ENCODE measurements at places on chromosomes 4 and X.
A peak's percentile ranks its signal among the peaks of the same experiment; 100 is the strongest.

GRCh38 chrX:39261446-39262147, 460.3 kb downstream of the MID1IP1 start:
- DNase-seq: peak; percentile 44

GRCh38 chrX:150365990-150366911, 3.1 kb downstream of the MAMLD1 start:
- peak; percentile 51 for DNase-seq

DNA sequence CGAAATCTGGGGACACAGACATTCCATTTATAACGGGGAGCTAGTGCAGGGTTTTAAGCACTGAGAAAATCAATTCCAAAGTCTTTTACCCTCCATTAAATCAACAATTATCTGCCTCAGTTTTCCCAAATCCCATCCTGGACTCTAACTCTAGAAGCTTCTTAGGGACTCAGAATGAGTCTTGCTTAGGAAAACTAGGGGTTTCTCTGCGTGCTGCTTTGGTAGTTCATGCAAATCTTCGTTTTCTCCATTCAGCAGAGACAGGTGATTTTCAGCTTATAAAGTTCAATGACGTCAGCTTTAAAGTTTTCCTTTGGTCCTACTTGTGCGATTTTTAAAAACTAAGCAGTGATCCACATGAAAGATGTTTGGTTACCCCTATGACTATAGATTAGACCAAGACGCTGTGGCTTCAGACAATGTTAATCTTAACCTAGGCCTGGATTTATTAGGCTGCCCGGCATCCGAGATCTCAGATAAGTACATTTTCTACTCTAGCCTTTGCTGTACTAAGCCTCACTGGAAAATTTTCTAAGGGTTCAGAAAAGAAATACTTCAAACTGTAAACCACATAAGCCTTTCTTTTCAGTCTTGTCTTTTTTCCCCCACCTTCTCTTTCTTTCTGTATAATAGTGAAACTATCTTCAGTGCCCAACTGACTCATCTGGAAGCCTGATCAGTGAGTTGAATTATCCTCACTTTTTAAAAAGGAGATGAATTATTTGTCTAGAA, 121.4 kb upstream of the GATB start:
- DNase-seq: no peak

- DNase-seq: peak; percentile 57
These were observed 52.9 kb downstream of the TRIM2 start for GRCh38 chr4:153257151-153257620.

- peak; percentile 58 for DNase-seq
These were observed 181.1 kb upstream of the PRPS2 start for GRCh38 chrX:12610079-12610478.

GRCh38 chrX:427812-428725, 41.4 kb upstream of the PPP2R3B start:
- DNase-seq: peak; percentile 17

DNA sequence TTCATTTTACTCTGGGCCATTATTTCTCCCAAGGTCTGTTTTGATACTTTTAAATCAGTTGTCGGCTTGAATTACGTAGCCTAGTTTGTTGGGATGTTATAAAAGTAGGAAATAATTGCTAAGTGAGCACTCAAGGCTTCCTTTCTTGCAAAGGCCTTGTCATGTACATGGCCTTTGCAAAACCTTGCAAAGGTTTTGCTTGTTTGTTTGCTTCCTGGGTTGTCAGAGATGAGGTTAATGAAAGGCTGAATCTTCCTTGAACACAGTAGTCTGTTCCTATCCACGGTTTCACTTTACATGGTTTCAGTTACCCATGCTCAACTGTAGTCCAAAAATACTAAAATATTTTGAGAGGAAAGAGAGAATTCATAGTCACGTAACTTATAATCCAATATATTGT, 113.5 kb downstream of the NAA11 start:
- no peak for DNase-seq

DNA sequence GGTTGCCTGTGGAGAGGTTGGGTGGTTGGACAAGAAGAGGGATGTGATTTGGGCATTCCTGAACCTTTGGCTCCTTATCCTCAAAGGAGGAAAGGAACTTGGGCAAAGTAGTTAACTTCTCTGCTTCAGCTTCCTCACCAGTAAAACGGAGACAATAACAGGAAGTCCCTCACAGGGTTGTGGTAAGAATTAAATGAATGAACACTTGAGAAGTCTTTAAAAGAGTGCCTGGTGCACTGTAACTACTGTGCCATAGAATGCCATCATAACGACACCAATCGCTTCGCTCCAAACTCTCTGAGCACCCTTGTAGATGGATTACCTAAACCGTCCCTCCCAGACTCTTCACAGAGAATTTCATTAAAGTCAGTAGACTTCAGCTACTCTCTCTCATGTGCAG, 10.5 kb downstream of the ZCCHC18 start:
- DNase-seq: no peak

- no peak for DNase-seq
These were observed 20.3 kb downstream of the RGN start for GRCh38 chrX:47098338-47099094.

GRCh38 chr4:54585321-54586000, 72.3 kb upstream of the KIT start:
- peak; percentile 20 for DNase-seq

DNA sequence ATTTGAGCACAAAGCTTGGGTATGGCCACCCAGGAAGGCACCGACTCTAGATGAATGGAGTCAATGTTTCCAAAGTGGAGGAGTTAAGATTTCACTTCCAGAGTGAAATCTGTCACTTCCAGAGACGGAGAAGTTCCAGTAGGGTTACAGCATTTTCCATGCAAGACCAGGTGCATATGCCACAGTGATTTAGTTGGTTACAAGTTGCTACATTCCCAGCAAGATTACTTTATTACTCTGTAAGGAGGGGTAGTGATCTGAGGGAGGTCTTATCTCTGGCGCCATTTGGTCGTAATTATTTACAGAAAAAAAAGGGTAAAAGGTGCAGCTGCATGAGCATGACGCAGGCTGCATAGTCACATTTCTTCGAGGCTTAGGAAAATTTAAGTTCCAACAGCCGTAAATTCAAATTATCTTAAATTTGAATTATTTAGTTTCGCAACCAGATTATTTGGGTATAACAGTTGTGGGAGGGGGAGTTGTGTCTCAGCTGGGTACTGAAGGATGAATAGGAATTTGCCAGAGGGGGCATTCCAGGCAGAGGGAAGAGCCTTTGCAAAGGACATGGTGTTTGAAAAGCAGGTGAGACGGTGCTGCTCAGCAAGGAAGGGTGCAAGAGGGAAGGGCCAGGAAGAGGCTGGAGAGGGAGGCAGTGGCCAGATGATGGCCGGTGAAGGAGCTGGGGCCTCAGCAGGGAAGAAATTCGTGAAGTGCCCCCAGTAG, 17.4 kb upstream of the AFAP1 start:
- DNase-seq: no peak

GRCh38 chr4:900721-901120, 31.4 kb downstream of the GAK start:
- no peak for DNase-seq

DNA sequence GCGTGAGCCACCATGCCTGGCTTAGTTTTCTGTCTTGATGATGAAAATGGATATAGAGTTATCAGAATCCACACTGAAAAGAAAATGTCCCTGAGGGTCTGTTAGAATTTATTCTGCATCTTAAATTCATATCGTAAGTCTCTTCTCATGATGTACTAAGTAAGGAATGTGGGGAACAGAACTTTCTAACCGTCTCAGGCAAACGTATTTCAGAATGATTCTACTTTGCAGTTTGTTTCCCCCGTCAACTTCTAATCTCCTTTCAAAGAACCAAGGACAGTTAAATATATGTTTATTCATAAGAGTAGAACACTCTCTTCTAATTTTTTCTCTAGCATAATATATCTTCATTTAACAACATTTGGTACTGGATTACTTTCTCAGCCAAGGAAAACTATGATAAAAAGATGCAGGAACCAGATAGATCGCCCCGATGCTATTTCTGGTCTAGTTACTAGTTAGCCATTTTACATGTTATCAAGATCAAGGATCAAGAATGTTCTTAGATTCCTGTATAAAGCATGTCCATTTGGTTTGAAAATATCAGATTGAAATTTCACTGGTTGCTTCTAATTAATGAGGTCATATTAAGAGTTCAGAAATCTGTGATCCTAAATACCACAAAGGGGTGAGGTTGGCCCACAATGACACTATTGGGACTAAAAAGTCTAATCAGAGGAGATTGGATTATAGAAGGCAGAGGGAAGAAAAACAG, 49.5 kb downstream of the METTL14 start:
- no peak for DNase-seq

- DNase-seq: no peak
These were observed 64.0 kb downstream of the PTTG2 start for GRCh38 chr4:38024206-38024509.

- no peak for DNase-seq
These were observed 85.9 kb upstream of the UGT8 start for GRCh38 chr4:114512595-114513295.

DNA sequence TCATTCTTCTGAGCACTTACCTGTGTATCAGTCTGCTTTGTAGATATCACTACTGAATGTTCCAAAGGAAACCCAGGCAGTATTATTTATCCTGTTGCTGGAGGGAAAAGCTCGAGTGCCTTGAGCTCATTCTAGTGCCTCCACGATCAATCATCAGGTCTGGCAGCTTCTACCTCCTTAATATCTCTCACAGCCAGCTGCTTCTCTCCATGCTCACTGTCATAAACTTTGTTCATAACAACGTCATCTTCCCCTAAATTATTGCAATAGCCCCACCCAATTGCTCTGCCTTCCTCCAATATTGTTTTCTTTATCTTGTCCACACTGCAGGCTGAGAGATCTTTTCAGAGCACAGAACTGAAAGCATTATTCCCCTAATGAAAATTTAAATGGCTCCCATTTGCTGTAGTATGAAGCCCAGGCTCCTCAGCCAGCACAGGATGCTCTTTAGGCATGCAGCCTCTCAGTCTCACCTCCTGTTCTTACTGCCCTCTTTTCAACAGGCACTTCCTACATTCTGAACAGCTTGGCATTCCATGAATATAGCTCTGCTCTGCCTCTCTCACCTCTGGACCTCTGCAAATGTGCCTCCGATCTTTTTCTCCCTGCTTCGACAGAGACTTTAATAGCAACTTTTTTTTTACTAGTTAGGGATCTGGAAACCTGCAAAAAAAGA, 504.2 kb upstream of the IGFBP7 start:
- no peak for DNase-seq

DNA sequence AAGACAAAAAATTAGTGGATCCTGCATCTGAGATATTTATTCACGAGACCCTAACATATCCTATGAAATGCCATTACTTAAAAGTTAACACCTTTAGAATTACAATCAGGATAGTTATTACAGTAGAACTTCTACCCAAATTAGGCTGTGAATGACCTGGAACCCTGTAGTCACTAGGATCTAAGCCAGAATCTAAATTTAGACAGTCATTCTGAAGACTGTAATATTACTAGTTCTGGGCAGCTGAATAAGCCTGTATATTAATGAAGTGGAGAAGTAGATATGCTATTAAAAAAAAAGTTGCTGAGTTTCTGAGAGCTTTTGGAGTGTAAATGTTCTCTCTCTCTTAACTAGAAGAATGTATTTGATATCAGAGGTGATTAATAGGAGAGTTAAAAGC, 67.0 kb downstream of the FAM13A start:
- DNase-seq: no peak

GRCh38 chr4:2741626-2742025, 14.5 kb downstream of the TNIP2 start:
- DNase-seq: peak; percentile 6

- no peak for DNase-seq
These were observed 102.5 kb downstream of the AMMECR1 start for GRCh38 chrX:110215411-110215810.

DNA sequence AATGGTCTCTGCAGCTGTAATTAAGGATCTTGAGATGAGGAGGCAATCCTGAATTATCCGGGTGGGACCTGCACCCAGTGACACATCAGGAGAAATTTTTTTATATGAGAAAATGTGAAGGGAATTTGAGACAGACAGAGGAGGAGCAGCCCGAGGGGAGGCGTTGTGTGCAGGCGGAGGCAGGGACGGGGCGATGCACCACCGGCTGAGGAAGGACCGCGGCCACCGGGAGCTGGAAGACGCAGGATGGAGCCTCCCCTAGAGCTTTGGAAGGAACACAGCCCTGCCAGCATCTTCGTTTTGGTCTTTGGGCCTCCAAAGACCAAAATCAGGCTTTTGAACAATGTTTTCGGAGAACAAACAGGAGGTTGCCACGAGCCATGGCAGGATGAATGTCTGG, 85.0 kb upstream of the ADRA2C start:
- DNase-seq: no peak

DNA sequence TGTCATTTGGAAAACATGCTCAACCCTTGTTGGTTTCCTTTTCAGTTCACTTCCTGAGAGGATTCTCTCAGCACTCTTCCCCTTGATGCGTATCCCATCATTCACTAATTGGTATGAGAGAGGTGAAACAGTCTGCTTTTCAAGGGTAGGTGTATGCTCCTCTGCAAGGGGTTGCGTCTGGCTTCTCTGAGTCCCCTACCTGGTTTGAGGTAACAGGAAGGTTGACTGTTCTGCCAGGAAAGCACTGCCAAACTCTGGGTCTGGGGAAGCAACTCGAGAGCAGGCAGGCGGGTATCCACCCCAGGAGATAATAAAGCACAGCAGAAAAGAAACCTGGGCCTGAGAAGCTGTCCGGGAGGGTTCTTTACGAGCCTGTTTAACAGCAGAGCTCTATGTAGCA, 101.2 kb downstream of the SHROOM4 start:
- no peak for DNase-seq

- peak; percentile 7 for DNase-seq
These were observed 29.2 kb downstream of the SEC24B start for GRCh38 chr4:109462802-109463201.

- no peak for DNase-seq
These were observed 3.2 kb downstream of the CXorf65 start for GRCh38 chrX:71103110-71103983.

DNA sequence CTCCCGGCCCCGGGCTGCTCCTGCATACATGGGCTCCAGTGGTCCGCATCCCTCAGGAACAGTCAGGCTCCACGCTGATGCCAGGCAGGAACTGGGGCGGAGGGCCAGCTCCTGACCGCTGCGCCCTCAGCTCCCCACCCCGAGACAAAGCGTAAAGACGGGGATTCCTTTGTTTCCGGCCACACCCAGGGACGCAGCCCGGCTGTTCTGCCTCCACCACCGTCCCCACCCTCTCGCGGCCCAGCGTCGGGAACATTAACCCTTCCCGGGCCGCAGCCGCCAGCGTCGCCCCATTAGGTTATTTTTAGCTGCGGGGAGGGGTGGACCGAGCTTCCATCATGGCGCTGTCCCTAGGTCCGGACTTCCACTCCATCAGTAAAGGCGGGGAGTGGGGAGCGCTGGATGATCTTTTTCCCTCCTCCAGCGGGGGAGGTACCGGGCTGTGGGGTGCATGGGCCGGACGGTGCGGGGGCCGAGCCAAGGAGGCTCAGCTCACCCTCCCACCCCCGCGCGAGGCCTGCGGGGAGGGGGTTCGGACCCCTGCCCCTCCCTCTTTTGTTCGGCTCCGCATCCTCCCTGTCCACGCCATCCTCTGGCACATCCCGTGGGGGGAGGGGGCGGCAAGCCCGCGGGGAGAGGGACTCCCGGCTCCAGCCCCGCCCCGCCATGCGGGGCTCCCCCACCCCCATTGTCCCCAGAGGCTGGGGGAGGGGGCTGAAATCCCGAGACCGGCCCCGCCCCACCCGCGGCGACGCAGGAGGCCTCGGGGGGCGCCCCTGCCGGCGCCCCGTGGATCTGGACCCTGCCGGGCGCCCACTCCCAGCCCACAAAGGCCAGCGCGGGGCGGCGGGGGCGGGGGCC, 5.3 kb downstream of the CRMP1 start:
- DNase-seq: no peak

All from fibroblast of pulmonary artery (primary cell).